ENCODE measurements at places on chromosomes 7 and 10. TPM values are rescaled to one million over a fixed set of nuclear protein-coding genes. Genes with fewer than 3 reads are reported as not detected.

Gene C10orf62
- total RNA-seq: not detected

Gene DDIT4
- total RNA-seq: 20.7 TPM

Gene INSIG1
- total RNA-seq: 51.8 TPM

Gene ZDHHC6
- 34.8 TPM for total RNA-seq

Gene OR9A2
- not detected for total RNA-seq

Gene CUBN
- 1.9 TPM for total RNA-seq

Gene SHOC2
- 37.6 TPM for total RNA-seq

Gene WIPF3
- 0.21 TPM for total RNA-seq

Gene TSPAN15
- total RNA-seq: 2.1 TPM

Gene FRAT1
- total RNA-seq: 0.45 TPM

Gene CUZD1
- 1.6 TPM for total RNA-seq
